Neuronal stem cell (in vitro differentiated cells): ENCODE measurements at places on chromosomes 5 and 9.

DNA sequence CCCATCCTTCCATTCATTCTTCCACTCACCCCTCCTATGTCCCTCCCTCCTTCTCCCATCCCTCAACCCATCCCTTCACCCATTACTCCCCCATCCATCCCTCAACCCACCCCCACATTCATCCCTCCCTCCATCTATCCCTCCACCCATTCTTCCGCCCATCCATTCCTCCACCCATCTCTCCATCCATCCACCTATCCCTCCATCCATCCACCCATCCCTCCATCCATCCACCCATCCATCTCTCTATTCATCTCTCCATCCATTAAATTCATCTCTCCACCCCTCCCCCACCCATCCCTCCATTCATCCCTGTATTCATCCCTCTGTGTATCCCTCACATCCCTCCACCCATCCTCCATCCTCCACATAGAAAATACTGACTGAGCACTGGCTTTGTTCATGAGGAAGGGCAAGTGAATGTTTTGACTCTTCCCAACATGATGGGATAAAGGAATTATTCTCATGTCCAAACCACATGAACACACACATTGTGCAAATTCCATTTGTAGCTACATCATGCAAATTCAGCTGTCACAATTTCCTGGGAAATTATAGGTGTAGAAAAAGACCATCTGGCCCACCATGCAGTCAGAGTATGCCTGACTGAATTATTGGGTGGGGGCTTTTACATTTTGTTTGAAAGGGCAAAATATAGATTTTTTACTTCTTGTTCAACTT, 6.9 kb upstream of the VAV2 start:
- no peak for DNase-seq

- no peak for DNase-seq
Observed at GRCh38 chr9:72294936-72295335, 70.1 kb downstream of the ZFAND5 start.

- no peak for DNase-seq
Observed at GRCh38 chr5:14380712-14381111, 200.9 kb upstream of the OTULINL start.

DNA sequence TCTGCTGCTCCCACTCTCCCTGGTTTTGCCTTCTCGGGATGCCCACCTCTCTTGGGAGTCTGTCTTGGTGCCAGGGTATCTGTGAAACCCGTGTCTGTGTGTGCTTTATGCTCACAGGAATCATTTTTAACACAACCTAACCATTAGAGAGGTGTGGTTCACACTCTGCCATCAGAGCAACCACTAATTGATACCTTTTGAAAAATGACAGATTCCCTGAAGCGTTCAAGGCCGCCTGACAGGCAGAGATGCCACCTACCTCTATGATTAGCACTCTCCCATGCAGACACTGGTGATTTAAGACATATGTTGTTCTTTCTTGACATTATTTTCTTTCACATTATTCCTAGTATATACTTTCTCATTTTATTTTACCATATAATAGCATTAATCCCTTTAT, 207.3 kb upstream of the SGCD start:
- no peak for DNase-seq

DNA sequence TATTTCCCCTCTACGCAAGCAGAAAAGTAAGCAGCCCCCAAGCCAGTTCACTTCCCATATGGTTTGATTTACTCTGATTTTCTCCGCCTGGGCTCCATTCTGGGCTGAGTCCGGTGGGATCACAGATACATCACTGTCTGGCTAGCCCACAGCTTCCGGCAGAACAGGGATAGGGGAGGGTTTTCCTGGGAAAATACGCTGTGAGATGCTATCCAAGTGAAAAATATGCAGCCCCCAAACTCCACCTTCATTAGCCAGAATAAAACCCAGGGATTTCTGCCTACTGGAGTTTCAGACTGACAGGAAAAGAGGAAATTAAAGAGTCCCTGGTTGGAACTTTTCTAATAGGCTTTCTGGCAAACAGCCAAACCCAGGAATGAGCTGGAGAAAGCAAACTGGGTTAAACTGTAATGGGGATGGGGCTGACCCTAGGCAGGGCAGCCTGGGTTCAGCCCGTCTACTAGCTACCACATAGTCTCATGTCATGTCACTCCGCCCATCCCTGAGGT, 16.9 kb upstream of the NIPAL4 start:
- DNase-seq = no peak

GRCh38 chr5:54785729-54786591, 199.4 kb downstream of the ESM1 start:
- DNase-seq = no peak

GRCh38 chr5:78232163-78232562, 62.3 kb downstream of the AP3B1 start:
- no peak for DNase-seq

- no peak for DNase-seq
Observed at GRCh38 chr5:138927979-138928378, 52.8 kb upstream of the LRRTM2 start.

DNA sequence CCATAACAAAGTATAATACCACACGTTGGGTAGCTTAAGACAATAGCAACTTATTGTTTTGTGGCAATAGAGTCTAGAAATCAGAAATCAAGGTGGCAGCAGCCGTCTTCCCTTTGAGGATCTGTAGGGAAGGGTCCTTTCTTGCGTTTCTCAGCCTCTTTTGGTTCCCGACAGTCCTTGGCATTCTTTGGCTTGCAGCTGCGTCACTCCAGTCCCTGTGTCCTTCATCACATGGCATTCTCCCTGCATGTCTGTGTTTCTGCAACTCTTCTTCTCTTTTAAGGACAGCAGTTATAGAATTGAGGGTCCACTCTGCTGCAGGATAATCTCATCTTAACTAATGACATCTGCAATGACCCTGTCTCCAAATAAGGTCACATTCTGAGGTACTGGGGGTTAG, 140.1 kb downstream of the FBXL7 start:
- no peak for DNase-seq

GRCh38 chr5:69477170-69477569, 15.4 kb upstream of the OCLN start:
- no peak for DNase-seq

DNA sequence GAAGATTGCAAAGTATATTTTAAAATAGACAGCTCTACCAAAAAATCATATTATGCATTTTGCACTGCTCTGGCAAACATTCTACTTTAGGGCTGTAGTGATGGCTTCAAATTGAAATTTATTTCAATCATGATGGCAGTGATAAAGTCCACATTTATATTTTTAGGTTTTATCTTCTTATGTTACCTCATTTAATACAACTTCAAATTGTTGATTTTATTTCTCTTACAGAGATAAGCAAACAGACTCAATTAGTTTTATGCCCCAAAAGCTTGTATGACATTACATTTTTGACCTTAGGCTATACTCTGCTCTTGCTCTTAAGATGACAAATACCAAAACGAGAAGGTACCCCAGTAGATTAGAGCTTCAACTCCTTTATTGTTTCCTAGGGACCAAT, 87.4 kb downstream of the CYLC2 start:
- no peak for DNase-seq

GRCh38 chr5:112690605-112691338, 46.9 kb upstream of the APC start:
- DNase-seq = no peak

DNA sequence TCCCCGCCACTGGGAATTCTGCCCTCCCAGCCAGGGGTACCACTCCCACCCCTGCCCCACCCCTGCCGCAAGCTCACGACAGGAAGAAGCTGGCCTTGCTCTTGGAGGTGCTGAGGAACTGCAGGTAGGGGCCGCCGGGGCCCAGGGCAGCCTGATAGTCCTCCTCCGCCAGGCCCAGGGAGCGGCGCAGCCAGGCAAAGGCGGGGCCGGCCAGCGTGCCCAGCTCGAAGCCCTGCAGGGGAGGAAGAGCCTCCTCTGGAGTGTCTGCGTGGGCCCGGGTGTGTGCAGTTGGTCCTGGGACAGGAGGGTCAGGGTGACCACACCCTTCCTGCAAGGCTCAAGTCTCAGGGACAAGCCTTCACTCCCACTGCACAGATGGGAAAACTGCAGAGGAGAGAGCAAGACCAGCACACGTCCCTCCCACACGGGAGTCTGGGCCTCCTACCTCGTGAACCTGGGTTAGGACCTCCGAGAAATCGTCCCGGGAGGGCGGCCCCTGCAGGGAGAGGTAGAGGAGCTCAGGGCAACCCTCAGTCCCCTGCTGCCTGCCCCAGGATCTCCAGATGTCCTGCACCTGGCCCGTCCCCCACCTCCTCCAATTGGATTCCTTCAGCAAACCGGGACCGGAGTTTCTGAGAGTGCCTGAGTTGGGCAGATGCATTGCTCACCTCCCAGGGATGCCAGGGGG, 2.4 kb downstream of the PIP5KL1 start:
- DNase-seq = no peak

DNA sequence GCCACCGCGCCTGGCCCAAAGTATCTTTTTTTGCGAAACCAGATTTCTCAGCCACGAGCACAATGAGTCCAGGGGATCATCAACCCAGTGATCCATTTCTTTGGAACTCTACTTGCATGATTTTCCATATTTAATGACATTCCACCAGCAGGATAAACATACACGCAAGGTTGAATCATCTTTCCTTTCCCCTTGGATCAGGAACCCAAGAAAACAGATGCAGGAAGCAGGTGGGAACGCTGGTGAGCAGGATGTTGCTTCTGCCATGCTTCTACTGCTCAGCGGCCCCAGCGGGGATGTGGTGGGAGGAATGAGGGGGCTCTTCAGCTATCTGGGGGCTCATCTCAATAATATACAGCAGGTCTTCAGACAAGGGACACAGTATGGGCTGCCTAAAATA, 118.2 kb downstream of the SEC61B start:
- no peak for DNase-seq

- no peak for DNase-seq
Observed at GRCh38 chr9:82247318-82247717, 258.7 kb downstream of the SPATA31D1 start.

GRCh38 chr5:111511831-111512374, 432 bp downstream of the STARD4 start:
- no peak for DNase-seq

- no peak for DNase-seq
Observed at GRCh38 chr5:43891112-43891511, 288.1 kb downstream of the NNT start.

DNA sequence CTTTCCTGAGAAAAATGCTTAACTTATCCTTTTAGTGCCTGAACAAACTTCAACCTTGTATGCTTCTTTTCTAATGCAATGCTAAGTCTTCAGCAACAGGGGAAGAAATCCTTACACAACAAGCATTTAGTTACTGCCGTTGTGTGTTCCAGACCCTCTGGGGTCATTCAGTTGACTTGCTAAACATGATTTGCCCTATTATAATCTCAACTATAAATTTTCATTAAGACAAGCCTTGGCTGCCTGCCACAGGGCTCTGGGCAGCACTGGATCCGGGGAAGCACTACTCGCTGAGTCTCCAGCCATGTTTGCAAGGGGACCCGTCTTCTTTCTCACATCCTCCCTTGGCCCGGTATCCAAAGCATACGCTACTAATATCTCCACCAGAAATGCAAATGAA, 58.1 kb downstream of the PTCH1 start:
- DNase-seq = no peak

DNA sequence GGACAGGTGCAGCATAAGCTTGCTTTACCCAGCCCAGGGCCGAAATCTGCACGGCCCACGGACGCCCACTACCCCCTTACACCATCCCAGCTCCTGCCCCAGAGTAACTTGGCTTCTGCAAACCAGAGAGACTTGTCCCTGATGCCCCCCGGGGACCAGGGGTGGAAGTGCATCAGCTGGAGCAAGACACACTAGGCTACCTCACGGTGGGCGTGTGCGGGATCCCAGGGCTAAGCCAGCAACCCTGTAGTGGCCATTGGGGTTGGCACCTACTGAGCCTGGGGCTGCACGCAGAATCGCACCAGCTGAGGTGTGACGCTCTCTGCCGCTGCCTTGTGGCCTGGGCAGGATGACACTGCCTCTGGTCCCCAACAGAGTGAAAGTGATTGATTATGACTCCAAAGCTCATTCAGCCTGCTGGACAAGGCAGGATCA, 6.1 kb upstream of the ZNF79 start:
- no peak for DNase-seq

- no peak for DNase-seq
Observed at GRCh38 chr5:42944989-42945388, 95.1 kb downstream of the ANXA2R start.

DNA sequence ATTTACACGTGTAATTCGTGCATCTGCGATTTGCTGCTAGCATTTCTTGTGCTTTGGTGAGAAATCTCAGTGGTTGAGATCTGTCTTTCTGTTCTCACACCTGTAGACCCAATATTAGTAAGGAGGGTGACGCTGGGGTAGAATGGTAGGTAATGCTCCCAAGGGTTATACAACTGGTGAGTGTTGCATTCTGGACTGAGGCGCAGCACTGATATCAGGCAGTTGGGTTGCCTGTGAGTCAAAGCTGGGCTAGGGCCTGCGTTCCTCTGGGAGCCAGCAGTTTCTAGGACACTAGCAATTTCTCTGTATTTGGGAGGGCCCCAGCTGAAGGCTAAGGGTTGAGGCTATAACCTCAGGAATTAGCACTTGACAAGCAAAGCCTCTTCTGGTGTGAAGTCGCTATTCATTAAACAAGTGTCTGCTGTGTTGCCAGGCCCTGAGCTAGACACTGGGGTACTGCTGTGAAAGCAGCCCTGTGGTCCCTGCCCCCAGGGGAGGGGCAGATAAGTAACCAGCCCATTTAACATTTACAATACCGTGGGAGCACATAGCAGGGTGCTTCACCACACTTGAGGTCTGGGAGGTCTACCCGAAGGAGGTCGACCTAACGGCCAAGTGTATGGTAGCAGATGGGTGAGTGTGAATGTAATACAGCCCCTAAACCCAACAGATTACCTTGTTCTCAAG, 28.7 kb downstream of the LARP1 start:
- no peak for DNase-seq

DNA sequence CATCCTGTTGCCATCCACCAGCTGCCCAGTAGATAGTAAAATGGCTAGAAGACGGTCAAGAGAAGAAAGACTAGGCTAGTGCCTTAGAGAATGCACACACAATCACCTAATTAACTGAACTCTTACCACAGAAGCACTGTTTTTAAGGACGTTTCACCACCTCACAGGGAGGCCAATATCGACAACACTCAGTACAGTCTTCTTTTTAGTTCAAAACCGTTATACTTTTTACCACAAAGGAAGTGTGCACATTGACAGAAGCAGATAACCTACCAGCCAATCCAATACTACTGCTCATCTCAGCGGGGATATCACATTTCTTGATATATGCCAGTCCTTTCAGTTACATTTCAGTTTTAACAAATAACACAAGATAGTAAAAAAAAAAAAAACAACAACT, 122.3 kb downstream of the GNAQ start:
- DNase-seq = no peak

- DNase-seq = no peak
Observed at GRCh38 chr9:79565245-79565644, 6.5 kb upstream of the TLE4 start.

- DNase-seq = no peak
Observed at GRCh38 chr9:108411632-108412031, 444.2 kb downstream of the ACTL7B start.

DNA sequence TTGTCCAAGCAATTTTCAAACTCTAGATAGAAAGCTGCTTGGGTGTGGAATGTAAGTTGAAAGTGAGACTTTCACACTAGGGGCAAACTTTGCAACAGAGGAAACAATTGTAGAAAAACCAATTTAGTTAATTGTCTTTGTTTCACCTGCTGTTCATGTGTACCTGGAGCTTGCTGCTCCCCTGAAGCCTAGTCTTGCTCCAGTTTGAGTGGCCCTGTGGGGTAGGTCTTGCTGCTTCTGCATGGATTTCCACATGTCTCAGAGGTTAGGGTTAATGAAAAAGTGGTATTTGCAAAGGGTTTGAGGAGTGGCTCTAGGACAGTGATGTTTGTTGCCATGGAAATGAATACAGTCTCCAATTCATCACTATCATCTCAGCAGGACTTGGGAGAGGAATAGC, 182.2 kb downstream of the FSTL4 start:
- DNase-seq = no peak
